ENCODE measurements at places on chromosomes 2 and 18. TPM values are rescaled to one million over a fixed set of nuclear protein-coding genes. Genes with fewer than 3 reads are reported as not detected.

DNA sequence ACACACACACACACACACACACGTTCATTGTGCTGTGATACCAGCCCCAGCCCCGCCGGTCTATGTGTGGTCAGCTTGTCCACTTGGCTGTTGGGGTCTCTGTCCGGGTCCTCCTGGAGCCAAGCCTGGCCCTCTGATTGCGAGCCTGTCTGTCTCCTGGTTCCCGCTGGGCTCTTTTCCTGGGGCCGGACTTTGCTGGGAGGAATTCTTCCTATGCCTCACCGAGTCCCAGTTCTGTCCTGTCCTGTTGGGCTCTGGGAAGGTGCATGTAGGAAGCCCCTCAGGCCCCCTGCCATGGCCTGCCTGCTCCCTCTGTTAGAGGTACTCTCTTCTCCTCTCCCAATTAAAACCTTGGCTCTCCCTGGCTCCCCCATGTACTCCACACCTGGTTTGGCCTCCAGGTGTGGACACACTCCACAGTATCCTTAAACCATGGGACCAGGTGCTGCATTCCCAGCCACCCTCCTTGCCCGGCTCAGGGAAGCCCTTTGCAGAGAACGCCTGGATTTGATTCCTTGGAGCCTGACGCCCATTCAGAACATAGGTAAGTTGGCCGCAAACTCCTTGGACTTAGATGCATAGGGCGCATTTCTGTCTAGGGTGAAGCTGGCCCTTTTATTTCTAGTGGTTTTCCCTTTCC is 42.3 kb downstream of the CABLES1 start:
- DNase-seq = no peak

GRCh38 chr2:229372207-229372606 is 101.1 kb upstream of the PID1 start:
- no peak for DNase-seq

GRCh38 chr18:48817021-48817461 is 133.7 kb downstream of the SMAD7 start:
- no peak for DNase-seq

DNA sequence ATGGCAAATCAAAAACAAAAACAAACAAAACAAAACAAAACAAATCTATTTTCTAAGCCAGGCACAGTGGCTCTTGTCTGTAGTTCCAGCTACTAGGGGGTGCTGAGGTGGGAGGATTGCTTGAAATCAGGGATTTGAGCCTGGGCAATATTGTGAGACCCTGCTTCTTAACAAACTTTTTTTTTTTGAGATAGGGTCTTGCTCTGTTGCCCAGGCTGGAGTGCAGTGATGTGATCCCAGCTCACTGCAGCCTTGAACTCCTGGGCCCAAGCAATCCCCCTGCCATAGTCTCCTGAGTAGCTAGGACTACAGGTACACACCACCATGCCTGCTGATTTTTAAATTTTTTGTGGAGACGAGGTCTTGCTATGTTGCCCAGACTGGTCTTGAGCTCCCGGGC is 6.2 kb downstream of the HPCAL1 start:
- DNase-seq = no peak

DNA sequence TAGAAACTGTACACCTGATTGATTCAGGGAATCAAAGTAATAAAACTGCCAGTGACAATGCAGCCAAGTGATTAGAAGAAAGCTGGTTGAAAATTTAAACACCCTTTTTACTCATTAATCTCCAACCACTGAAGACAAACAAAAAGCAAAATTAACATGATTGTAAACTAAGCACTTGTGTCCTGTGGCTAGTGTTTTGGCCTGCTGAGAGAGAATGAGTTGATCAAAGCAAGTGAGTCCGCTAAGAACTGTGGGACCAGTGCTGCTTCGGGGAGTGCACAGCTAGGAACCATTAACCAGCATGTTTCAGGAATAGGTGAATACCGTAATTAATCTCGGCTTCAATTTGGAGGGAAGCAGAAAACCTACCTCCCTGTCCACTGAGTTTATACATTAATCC is 13.6 kb upstream of the PAPOLG start:
- no peak for DNase-seq

GRCh38 chr2:44952143-44952805 is 10.8 kb downstream of the SIX3 start:
- peak; percentile 72 for DNase-seq

DNA sequence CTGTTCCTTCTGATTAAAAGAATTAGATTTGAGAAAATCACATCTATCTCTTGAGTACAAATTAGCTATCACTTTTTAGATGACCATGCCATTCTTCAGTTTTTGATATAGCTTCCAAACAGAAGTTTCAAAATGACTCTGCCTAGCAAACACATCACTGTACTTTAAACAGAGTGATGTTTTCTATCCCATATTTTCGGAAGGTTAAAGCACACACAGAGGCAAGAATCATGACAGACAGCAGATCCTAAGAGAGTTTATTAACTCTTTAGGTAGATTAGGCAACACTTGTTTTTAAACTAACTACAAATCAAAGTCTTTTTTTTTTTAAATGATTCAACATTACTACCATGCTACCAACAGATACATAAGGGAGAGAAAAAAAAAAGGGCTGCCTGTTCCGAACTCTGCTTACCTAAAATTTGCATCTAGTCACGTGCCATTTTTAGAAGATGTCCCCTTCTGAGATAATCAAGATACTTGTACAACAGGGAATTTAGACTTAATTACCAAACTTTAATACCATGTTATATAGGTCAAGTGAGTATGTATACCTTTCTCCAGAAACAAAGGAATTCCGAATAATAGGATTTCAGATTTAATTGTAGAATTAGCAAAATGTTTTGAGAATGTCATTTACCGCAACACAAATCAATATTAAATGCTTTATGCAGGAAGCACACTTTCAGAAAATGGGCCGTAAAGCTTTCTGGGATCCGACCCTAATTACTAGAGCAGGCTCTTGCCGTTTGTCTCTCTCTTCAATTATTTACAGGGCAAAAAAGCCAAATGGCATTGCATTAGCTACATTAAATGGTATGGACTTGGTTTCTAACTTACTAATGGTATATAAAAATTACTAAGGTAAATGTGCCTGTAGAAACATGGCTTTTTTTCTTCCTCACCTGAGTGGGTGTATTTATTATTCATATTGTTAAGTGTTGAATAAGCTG is 2.6 kb downstream of the RBMS1 start:
- DNase-seq = no peak

DNA sequence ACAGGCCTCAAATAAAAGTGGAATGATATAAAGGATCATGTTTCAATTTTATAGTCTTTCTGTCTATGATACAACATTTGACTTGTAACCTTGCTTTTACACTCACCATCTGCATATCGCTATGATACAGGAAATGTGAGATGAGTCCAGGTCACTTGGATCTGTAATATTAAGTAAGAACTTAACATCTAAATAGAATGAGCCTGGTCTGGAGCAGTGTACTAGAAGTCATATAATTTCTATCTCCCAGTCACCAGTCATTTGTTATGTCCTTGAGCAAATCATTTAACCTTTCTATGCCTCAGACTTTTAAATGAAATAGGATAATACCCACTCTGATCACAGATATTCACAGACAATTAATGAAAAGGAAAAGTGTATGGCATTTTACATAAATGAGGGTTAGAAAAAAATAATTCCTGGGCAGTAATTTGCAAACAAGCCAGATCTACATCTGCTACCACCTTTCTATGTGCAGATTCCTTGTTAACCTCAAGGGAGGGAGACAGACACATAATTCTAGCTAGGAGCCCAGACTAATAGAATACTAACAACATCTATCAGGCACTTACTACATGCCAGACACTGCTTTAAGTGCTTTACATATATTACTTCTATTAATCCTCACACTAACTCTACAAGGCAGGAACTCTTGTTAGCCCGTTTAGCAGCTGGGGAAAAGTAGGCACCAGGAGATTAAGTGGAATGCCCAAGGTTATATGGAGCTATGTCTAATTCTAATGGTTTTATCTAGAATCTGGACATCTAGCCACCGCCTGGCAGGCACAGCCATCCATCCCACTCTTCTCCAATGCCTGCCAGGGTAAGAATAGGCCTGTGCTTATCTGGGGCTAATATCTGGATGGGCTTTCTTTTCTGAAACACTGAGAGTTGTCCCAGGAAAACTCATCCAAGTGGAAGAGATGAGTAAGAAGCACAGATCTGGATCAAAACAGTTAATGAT is 313.6 kb upstream of the CDH20 start:
- no peak for DNase-seq

GRCh38 chr2:109164739-109165221 is 35.8 kb downstream of the SH3RF3 start:
- no peak for DNase-seq

DNA sequence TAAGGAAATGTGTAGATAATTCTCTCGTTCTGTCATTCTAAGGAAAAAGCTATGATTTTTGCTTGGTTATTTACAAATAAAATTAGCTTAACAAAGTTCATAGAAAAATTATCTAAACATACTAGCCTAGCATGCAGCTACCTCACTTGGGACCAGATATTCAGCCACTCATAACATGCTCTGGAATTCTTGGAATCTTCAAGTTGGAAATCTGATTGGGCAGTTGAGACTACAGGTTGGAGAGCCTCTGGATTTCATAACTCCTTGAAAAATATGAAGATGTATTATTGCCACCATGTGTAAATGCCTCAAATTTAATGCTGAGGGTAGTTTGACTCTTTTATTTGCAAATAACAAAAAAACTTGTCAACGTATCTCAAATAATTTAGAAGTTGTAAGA is 132.2 kb upstream of the GULP1 start:
- DNase-seq = no peak

DNA sequence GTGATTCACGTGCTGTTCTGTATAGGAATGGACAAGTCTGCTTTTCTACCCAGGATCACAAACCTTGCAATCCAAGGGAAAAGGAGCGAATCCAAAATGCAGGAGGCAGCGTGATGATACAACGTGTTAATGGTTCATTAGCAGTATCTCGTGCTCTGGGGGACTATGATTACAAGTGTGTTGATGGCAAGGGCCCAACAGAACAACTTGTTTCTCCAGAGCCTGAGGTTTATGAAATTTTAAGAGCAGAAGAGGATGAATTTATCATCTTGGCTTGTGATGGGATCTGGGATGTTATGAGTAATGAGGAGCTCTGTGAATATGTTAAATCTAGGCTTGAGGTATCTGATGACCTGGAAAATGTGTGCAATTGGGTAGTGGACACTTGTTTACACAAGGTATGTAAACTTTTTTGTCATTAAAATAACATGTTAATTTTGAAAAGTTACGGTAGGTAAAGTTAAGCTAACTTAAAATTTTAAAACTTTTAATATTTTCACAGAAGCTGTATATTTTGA is 33.0 kb downstream of the PPM1B start:
- DNase-seq = no peak

GRCh38 chr2:5464657-5465056 is 227.5 kb upstream of the SOX11 start:
- no peak for DNase-seq

DNA sequence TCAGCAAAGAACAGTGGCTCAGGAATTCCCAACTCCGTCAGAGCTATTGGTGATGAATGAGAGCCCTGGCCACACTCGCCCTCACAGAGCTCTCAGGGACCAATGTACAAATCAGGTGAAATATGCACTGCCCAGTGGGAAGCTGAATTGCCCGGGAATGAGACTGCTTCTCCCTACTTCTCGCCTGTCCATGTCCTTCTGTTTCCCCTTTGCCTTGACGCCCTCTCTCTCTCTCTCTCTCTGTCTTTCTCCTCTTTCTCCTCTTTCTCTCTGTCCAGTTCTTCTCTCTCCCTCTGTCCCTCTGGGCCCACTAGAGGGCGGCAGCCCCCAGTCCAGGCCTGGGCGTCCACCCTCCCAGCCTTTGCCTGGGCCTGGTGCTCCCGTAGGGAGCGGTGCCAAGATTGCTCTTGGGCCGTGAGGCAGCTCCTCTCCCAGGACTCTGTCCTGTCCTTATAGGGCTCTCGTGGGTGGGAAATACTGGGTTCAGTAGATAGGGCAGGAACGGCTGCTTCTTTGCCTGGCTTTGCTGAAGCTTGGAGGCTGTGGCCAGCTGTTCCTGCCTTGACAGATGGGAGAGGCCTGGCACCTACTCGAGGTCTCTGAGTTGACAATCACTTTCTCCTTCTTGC is 28.4 kb upstream of the PUM2 start:
- peak; percentile 73 for DNase-seq

DNA sequence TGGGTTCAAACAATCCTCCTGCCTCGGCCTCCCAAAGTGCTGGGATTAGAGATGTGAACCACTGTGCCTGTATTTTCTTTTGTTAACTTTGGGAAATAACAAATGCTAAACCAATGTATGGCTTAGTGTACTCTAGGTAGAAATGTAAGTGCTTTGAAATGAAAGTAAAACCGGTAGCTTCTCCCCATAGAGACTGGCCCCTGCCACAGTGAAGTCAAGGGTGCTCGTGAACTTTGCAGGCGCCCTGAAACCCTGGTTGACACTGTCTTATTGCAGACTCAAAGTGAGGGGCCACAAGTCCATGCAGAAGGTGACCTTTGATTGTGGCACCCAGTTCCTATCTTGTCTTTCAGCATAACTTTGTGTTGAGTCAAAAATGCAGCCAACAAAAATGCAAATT is 24.2 kb upstream of the MTCL1 start:
- DNase-seq = no peak

DNA sequence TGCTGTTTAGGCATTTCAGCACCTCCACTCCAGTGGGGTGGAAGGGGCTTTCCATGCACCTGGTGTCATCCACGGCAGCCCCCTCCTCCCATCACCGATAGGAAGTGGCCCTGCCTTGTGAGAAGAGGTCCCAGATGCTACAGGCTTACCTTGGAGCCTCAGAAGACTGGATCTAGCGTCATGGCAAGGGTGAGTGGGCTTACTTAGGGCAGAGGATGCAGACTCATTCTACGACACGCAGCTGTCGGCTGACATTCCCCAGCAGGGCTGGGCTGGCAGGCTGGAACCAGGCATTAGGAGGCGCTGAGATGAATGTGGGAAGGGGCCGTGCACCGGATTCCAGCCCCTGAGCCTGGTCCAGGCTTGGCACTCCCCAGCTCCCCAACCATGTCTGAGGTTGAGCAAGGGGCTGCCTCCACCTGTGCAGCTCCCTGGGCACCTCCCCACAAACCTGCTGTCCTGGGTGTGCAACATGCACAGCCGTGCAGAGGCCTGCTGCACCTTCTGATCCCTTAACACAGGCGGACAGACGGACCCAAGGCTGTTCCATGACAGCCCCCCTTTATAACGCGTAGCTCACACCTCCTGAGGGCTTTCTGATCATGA is 1.7 kb upstream of the PRLH start:
- DNase-seq = no peak

DNA sequence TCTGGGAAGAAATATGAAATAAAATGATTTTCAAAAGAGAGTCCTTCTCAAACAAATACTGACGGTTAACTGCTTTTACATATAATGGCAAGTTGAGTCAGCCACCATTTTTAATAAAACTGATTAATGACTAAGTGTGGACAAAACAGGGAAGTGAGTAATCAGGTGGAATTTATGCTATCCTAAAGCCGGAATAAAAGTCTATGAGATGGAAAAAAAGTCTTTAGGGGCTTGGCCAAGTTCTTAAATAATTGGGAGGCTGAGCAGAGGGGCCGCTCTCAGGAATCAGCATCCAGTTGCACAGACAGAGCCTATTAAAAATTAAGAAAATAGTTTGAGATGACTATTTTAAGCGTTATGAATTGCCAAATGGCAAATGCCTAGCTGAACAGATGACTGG is 58.6 kb upstream of the AFF3 start:
- DNase-seq = no peak

Gene UGT1A8
- not detected for total RNA-seq

Gene FSIP2
- 0.04 TPM for total RNA-seq

Gene PAIP2B
- total RNA-seq = 0.29 TPM

Gene SKOR2
- not detected for total RNA-seq

Gene PSMA8
- total RNA-seq = not detected

Gene MEIS1
- total RNA-seq = 9.0 TPM

Gene LOXHD1
- total RNA-seq = not detected
